ENCODE measurements at places on chromosomes 16 and 17.
A peak's percentile ranks its signal among the peaks of the same experiment; 100 is the strongest.

DNA sequence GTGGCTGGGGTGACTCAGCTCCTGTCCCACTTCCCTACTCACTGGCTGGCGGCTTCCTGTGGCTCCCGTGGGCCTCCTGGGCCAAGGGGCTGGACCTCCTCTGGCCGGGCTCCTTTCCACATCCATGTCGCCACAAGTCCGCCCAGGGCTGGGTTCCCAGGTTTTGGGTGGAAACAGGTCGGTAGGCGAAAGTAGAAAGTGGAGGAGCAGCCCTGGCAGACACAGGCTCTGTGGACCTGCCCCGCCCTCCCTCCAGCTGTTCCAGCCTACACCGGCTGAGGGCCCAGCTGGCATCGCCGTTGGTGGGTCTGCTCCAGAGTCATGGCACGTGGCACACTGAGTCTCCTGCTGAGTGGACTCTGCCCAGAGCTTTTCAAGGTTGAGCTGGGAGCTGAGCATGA lies 28.7 kb downstream of the GSE1 start:
- DNase-seq: no peak

- no peak for DNase-seq
Observed at GRCh38 chr16:22318690-22319358, 21.6 kb downstream of the POLR3E start.

- DNase-seq: peak; percentile 85
Observed at GRCh38 chr17:57999496-58000017, 7.5 kb downstream of the SRSF1 start.

- no peak for DNase-seq
Observed at GRCh38 chr17:35089586-35090296, 26.2 kb upstream of the RFFL start.

GRCh38 chr16:19907161-19907992 lies 22.7 kb upstream of the GPRC5B start:
- DNase-seq: no peak

- no peak for DNase-seq
Observed at GRCh38 chr17:16879686-16880085, 92.2 kb downstream of the TNFRSF13B start.

DNA sequence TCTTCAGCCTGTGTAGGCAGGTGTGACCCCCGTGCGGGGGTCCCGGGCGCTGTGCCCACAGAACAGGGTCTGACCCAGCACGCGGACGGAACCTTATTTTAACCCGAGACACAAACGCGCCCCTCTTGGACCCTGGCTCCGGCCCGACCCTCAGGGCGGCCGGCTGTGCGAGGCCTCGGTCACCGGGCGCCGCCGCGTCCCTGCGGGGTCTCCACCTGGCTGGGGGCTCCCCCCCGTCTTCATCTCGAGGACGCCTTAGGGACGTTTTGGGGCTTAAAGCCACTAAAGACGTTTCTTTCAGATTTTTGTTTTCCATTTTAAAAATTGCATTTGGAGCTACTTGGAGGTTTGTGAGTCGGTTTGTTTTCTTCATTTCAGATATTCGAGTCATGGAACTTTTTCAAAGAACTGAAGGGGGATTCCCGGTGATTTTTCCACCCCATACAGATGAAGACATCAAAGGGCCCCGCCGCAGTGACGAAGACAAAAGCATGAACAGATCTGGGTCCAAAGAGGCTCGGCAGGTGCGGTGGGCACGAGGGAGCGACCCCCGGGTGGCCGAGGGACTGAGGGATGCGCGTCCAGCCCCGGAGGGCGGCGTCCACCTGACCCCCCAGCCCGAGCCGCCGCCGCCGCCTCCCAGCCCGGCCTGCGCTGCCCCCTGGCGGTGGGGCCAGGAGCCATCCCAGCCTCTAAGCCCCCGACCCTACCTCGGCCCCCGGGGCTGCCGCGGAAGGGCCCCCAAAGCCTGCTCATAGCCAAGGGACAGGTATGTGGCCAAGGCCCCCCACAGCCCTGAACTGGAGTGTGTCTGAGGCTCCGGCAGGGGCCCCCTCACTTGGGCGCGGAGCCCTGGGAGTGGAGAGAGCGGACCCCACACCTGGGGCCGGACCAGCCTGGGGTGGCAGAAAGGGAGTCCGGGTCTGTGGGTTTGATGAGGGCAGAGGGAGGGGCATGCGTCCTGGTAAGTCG lies 3.8 kb upstream of the CD7 start:
- no peak for DNase-seq

GRCh38 chr17:72004611-72005331 lies 116.0 kb upstream of the SOX9 start:
- no peak for DNase-seq

GRCh38 chr17:55421179-55421934 lies at the start of gene MMD:
Gene MMD (minus strand): TSS chr17:55421835. CDS start chr17:55421695, 140 bp downstream.
- DNase-seq: no peak

DNA sequence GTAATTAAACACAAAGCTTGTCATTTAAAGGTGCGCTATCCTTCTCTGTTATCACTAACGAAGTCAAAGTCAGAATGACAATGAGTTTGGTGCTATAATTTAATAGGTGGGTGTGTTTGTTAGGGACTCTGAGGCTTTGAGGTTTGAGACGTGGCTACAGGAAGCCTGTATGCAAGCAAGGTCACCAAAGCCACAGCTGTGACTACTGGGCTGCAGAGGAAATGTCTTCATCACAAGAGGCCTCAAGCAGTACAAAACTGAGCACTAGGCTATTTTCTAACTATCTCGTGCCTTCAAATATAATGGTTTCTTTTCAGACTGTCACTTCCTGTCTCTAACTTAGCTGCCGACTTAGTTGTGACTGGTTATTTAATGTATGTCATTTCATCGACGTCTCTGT lies 141.2 kb downstream of the AATF start:
- DNase-seq: no peak
